NCI-H1417 treated with DMSO at 0.1 percent for 48 hours (cell line): ENCODE measurements at places on chromosomes 5 and 9.

GRCh38 chr5:127072861-127073846 lies at the start of gene C5orf63:
TSS of gene C5orf63 (minus strand) at chr5:127073502. CDS start at chr5:127058995, 14,507 bp downstream.
- no peak for DNase-seq

GRCh38 chr5:120454094-120454798 lies 9.9 kb upstream of the PRR16 start:
- DNase-seq = no peak

DNA sequence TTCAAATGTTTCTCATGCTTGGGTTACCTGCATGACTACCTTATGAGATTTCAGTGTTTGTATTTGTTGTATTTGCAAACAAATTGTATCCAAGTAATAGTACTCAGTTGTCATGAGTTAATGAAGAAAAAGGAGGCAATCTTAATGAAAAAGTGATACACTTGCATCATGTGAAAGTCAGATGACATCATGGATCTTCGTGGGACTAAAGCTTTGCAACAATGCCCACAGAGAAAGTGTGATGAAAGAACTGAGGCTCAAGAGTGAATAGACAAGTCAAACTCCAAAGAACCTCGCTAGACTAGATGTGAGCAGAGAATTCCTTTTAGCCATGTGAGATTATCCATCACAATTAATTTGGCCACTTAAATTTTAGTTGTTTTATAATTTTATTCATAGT lies 75.4 kb upstream of the ADRB2 start:
- DNase-seq = no peak

GRCh38 chr9:14909961-14910805 lies at the start of gene FREM1:
TSS of gene FREM1 (minus strand) at chr9:14910428. CDS start at chr9:14868977, 41,451 bp downstream.
- DNase-seq = no peak

- DNase-seq = no peak
Observed at GRCh38 chr9:76537150-76537646, 78.2 kb downstream of the GCNT1 start.

- no peak for DNase-seq
Observed at GRCh38 chr9:98584059-98584458, 124.7 kb downstream of the GABBR2 start.

DNA sequence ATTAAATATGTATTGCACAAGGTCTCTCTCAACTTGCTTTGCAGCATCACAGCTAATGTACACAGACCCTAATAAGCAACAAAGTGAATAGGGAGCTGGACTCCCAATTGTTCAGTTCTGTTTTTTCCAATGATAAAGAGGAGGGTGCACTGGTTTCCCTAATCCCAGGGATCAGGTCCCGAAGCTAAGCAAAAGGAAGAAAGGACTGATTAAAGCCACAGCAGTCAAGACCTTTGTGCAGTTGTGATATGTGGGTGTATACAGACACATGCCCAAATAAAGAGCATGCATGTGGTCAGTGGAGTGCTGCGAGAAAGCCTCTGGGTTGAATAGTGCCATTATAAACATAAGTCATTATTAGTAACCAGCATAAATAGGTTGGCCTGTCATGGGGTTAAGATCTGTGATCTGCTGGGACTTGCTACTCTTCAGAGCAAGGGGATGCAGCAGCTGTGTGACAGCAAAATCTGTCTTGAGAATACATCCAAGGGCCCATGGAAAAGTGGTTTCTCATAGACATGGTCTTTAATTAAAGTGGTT lies 1863.1 kb upstream of the WWC1 start:
- no peak for DNase-seq

DNA sequence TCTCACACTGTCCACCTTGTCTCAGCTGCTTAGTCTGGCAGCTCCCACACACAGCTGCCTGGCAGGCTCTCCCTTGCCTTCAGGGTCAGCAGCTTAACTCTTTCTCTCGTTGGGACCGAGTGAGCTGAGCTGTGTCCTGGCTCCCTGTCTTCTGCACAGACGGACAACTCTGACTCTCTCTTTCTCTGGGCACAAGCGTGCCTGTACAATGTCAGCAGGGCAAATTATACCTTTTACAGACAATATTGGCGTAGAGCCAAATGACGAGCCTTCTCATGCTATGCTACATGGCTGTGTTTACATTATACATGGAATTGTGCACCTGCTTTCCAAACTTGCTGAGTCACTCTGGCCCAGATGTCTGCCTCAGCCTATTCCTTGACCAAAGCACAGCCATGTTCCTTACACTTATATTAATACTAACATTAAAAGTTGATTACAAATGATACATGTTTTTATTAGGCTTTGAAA lies 188.6 kb downstream of the CYLC2 start:
- DNase-seq = peak; percentile 93

DNA sequence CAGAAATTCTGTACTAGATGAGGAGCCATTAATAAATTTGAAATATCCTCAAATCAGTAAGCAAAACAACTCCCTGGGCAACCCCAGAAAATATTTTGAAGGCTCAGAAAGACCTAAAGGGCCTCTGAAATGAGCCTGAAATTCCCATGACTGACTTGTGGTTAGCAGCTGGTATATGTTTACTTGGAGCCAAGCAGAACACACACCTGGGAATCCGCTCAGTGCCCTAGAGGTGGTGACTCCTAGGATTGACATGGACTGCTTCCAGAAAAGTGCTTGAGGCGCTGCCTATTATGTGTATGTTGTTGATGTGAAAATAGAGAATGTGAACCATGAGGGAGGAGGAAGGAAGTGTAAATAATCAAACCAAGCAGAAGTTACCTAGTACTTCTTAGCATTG lies 14.7 kb downstream of the RFK start:
- DNase-seq = no peak

DNA sequence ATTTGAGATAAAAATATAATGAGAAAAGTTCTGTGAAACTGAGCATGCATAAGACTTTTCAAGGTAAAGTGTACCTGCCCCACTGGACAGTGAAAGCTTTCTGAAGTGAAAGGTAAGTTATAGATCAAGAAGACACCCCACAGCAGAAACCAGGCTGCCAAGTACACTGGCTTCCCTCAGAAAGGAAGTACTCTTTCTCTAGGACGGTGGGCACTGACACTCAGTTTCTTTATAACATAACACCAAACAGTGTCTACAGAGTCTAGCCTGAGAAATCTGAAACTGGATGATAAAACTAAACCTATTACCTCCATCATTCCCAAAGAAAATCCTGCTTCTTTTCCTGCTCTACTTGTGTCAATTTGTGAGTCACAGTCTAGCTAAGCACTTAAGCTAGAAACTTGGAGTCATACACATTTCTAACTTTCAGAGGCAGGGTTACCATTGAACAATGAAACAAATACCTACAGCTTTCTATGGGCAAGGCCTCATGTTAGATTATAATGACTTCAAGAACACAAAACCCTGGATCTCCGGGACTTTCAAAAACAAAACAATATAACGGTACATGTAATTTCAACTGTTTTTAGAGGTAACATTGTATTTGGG lies 136.7 kb downstream of the CPLANE1 start:
- no peak for DNase-seq

DNA sequence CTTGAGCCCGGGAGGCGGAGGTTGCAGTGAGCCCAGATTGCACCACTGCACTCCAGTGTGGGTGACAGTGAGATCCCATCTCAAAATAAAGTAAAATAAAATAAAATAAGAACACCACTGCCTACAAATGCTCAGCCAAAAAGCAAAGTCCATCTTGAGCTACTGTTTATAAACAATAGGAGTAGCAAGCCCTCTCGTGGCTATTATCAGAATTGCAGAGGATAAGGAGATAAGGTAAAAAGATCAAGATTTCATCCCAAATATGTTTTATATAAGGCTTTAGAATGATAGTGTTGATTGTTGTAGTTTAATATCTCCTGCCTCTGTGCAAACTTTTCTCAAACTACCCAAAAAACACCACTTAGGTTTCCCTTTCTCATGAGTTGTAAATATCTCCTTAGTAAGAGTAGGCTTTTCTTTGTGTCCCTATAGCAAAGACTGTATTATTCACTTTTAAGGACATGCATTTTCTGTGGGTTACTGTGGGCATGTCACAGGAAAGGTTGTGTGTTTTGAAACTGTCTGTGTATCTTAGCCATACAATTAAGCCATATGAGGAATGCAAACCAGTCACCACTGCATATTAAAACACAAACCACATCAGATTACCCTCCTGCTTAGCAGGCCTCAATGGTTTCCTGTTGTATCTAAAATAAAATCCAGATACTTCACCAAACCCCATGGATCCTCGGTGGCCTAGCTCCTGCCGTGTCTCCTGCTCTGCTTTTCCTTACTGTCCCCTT lies 31.8 kb upstream of the CKS2 start:
- DNase-seq = peak; percentile 14

- DNase-seq = no peak
Observed at GRCh38 chr5:6475626-6476312, 27.1 kb downstream of the UBE2QL1 start.

GRCh38 chr5:116614603-116614920 lies 39.9 kb upstream of the SEMA6A start:
- DNase-seq = no peak

GRCh38 chr9:136171009-136171800 lies 33.7 kb downstream of the LHX3 start:
- no peak for DNase-seq

DNA sequence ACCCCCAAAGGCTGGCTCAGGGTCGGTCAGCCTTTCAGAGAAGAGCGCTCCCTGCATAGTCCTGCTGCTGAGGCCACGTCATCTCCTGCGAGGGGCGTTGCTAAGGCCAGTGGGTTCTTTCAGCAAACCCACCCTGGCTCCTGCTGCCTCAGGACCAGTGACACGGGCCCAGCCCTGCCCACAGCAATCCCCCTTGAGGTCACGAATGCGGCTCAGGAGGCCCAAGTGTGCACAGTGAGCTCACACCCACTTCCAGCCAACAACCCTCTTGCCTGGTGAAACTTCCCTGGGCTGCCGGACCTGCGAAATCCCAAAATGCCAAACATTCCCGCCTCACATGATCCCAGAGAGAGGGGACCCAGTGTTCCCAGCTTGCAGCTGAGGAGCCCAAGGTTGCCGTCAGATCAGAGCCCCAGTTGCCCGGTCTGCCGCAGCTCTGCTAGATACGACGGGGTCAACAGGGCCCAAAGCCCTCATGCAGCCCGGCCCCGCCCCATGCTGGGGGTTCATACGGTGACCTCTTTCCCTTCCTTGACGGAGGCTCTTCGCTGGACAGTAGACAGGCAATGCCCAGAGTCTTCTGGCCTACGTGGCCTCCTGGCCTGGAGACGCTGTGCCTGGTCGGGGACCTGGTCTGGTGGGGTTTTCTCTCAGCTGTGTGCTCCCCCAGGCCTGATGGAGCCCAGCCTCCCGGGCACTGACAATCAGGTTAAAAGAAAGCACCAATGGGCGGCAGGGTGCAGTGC lies 116.4 kb upstream of the COL5A1 start:
- DNase-seq = no peak
